GM23248 (cell line): ENCODE measurements at places on chromosomes 2 and 18. TPM values are rescaled to one million over a fixed set of nuclear protein-coding genes. Genes with fewer than 3 reads are reported as not detected.

DNA sequence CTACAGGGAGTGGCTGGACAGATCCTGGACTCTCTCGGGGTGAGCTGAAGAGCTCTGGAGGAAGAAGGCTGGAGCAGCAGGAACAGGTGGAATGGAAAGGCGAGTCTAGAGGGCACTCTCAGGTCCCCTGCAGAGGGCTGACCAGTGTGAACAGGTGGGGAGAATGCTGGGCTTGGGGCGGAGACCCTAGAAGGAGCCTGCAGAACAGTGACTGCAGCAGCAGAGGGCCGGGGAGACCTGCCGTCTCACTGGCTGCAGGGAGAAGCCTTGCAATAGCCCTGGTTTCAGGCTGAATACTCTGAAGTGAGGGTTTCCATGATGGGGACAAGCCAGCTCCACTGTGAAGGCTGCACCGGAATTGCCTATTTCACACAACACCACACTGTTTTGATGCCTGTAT, 626.7 kb upstream of the SALL3 start:
- no peak overlapping the region for H3K4me3 ChIP-seq
- no peaks in the 10 kb centered on the region for H3K4me1 ChIP-seq
- H3K27ac ChIP-seq: no peak overlapping the region
- no peaks in the 10 kb centered on the region for H3K27me3 ChIP-seq

GRCh38 chr18:11828786-11829432, 22.3 kb upstream of the CHMP1B start:
- no peaks in the 10 kb centered on the region for H3K27me3 ChIP-seq
- H3K27ac ChIP-seq: no peak overlapping the region
- DNase-seq: no peak
- no peak overlapping the region for H3K4me3 ChIP-seq

DNA sequence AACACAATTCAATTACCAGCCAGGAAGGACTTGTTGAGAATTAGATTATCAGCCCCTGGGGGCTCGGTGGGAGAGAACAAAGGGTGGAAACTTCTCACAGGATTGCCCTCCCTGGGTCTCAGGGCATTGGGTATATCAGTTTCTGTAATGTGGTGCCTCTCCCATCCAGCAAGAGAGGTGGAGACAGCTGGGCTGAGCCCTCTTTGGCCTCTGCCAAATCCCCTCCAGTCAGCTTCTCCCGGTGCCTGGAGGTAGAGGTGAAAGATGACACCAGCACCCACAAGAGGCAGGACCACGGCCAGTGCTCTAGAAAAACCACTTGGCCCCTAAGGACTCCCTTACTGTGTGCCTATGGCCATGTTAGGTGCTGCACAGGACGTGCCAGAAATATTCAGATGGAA, 179.7 kb downstream of the HAUS1 start:
- H3K36me3 ChIP-seq: no peaks in the 10 kb centered on the region
- no peak for DNase-seq
- no peak overlapping the region for H3K27ac ChIP-seq
- H3K4me3 ChIP-seq: no peak overlapping the region

DNA sequence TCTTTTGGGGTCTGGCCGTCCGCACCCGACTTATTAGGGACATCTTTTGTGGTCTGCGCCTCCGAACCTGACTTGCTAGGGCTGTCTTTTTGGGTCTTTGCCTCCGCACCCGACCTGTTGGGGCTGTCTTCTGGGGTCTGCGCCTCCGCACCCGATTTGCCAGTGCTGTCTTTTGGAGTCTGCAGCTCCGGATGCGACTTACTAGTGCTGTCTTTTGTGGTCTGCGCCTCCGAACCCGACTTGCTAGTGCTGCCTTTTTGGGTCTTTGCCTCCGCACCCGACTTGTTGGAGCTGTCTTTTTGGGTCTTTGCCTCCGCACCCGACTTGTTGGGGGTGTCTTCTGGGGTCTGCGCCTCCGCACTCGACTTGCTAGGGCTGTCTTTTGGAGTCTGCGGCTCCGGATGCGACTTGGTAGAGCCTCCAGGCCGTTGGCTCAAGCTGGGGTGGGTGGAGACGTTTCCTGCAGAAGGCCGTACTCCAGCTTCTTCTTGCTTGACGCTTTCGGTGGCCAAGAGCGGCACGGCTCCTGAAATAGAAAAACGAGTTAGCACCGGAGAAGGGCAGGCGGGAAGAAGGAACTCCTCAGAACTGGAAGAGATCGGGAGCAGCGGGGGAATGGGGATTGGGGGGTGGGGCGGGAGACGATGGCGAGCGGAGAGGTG, 498 bp downstream of the TGOLN2 start:
- peaks cover 24% of the 10 kb centered on the region for H3K36me3 ChIP-seq
- H3K4me1 ChIP-seq: peaks cover 16% of the 10 kb centered on the region; the same call in 1 of the 2 replicates
- peak; percentile 79 for DNase-seq

DNA sequence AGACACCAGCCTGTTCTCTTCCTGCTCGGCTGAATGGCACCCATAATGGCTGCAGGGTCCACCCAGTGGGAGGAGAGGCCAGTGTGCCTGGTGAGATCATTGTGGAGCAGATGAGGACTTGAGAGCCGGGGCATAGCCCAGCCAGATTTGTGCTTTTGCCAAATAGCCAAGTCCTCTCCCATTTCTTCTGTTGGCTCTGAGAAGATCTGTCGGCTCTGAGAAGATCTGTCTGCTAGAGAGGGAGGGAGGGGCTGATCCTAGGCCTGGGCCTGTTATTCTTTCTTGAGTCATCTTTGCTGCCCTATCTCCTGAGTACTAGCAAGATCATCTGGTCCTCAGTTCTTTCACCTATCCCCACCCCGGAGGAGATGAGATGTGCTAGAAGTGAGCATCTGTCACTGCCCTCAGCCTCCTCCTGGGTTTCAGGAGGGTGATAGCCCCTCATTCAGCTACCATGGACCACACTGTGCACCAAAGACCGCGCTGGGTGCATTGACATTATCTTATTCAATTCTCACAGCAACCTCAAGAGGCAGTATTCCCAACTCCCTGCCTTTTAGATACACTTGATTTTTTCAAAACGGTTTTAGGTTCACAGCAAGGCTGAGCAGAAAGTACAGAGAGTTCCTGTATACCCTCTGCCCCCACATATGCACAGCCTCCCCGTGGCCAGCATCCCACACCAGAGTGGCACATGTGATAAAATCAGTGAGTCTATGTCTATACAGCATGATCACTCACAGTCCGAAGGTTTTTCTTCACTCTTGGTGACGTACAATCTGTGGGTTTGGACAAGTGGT, 98.6 kb downstream of the CAPN13 start:
- no peak overlapping the region for H3K27ac ChIP-seq
- no peak overlapping the region for H3K4me3 ChIP-seq
- no peaks in the 10 kb centered on the region for H3K4me1 ChIP-seq

DNA sequence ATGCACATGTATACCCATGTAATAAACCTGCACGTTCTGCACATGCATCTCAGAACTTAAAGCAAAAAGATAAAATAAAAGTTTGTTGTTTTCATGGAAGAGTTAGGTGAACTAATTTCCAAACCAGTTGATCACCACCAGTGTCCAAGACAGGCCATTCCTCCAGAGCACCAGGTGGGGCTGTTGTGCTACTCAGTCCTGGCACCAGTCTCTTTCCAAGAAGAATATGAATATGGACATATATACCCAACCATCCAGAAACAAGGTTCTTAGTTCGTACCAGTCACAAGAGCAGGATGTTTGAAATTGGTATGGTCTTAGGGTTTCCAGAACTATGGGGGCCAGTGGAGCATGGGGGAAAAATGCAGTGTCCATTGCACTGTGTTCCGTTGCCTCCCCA, 17.2 kb upstream of the TNP1 start:
- no peaks in the 10 kb centered on the region for H3K27me3 ChIP-seq
- H3K36me3 ChIP-seq: no peaks in the 10 kb centered on the region
- no peaks in the 10 kb centered on the region for H3K4me1 ChIP-seq
- no peak overlapping the region for H3K4me3 ChIP-seq
- DNase-seq: no peak

GRCh38 chr2:6526093-6526824, 339.4 kb downstream of the CMPK2 start:
- no peak for DNase-seq
- H3K27me3 ChIP-seq: no peaks in the 10 kb centered on the region; the same call in 1 of the 2 replicates
- H3K36me3 ChIP-seq: no peaks in the 10 kb centered on the region

GRCh38 chr2:238023608-238024007, 37.2 kb upstream of the SCLY start:
- H3K4me1 ChIP-seq: peaks cover 7% of the 10 kb centered on the region
- H3K36me3 ChIP-seq: 0 out of 2 replicates have a peak, but pooled peaks cover 6% of the 10 kb centered on the region
- no peaks in the 10 kb centered on the region for H3K27me3 ChIP-seq
- no peak overlapping the region for H3K4me3 ChIP-seq

HJURP gene
- 13.5 and 13.9 TPM in 2 replicates for polyA plus RNA-seq

INPP5D gene
- polyA plus RNA-seq: 0.13 and 0.23 TPM in 2 replicates

GALNT14 gene
- 2.3 and 3.2 TPM in 2 replicates for polyA plus RNA-seq

CHN1 gene
- 126 and 130 TPM in 2 replicates for polyA plus RNA-seq

RASGRP3 gene
- polyA plus RNA-seq: 0.18 and 0.23 TPM in 2 replicates

ANAPC1 gene
- 11.3 and 13.5 TPM in 2 replicates for polyA plus RNA-seq

TXNDC2 gene
- not detected in 2 replicates for polyA plus RNA-seq

CLIP4 gene
- 33.3 and 35.3 TPM in 2 replicates for polyA plus RNA-seq
